ENCODE measurements at places on chromosomes 7 and 10. TPM values are rescaled to one million over a fixed set of nuclear protein-coding genes. Genes with fewer than 3 reads are reported as not detected.

DNA sequence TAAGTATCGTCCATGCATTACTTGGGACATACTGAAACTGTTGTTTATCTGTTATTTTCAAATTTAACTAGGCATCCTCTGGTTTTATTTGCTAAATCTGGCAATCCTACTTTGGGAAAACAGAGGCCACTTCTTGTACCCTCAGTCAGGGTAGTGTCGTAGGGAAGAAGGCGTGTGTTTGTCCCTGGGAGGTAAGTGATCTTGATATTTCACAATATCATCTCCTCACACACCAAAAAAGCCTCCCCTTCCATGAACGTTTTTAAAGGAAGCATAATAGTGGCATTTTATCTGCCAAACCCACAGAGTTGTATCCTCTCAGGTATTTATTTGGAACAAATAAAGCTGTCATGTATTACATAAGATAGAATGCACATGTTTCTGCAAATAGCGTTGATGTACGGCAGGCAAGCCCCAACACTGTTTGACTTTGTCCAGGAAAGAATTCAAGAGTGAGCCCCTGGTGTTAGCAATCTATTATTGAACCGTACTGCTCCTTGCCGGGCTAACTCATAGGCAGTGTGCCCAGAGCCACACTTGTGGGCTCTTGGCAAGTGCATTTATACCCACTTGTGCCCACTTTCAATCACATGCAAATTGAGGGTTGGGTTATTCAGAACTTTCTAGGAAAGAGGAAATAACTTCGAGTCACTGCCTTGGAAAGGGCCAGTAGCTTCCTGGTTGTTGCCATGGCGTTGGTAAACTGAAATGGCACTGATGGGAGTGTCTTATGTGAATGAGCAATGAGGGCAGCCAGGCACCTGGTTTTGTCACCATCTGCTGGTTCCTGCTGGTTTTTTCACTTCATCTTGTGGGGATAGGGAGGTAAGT, 266.0 kb downstream of the USP6NL start:
- no peak for DNase-seq

- no peak for DNase-seq
Measured at GRCh38 chr7:44065431-44066110, at the start of gene PGAM2. TSS of gene PGAM2 (minus strand) at chr7:44065567. CDS start at chr7:44065529, 38 bp downstream.

GRCh38 chr7:78970440-78970916, 483.0 kb downstream of the MAGI2 start:
- DNase-seq: no peak

NEUROD6 gene
- not detected for total RNA-seq

MLXIPL gene
- 1.6 TPM for total RNA-seq

DNA sequence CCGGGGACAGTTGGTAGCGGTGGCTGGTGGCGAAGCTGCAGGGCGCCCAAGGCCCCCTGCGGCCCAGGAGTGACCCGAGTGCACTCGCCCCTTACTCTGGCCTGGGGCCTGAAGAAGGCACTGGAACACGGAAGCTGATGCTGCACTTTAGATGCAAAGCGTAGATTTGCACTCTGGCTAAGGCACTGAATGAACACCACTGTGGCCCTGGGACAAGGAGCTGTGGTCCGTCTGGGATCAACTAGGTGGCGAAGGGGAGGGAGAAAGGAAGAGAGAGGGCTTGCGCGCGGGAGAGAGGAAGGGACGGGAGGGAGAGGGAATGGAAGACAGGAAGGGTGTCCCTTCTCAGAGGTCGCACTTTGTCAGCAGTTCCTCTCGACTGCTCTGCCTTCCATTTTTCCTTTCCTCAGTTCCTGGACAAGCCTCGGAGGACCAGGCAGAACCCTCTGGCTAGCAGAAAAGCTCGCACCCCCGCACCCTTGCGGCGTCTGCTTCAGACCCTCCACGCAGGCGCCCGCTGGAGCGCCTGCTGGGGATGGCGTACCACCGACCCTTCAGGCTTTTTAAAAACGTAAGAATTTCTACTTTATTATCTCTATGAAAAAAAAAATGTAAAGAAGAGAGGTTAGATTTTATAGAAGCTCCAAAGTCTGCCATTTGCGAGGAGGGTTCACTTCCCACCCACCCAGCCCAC, 1.2 kb downstream of the FERD3L start:
- DNase-seq: no peak

DNA sequence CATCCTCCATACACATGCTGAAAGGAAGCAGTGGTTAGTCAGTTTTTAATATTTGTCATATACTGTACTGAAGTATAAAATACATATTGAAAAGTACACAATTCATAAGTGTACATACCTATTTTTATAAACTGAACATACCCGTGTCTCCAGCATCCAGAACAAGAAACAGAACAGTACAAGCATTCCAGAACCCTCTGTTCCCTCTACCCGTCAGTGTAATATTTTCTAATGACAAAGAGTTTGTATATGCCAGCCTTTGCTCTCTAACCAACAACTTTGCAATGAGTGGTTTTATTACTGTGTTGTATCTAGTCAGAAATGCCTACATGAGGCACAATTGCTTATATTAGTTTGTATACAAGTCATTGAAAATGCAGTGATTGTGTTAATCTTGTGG, 18.7 kb upstream of the RAB18 start:
- DNase-seq: no peak

DKK1 gene
- 2.7 TPM for total RNA-seq

CALHM1 gene
- not detected for total RNA-seq

DNA sequence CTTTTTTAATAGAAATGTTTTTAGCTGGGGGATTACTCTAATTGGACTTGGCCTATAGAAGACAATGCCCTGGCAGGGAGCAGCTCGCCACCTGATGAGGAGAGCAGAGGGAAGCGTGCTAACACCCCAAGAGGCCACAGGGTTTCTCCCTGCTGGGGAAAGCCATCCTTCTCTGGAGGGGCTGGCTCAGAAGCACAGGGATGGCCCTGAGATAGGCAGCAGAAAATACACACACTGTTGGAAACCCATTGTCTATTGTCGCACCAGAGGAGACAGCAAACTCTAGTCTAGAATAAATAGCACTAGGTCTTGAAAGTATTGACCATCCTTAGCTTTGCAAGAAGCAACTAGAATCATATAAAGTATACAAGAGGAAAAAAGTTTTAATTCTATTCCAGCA, 5.4 kb downstream of the COBL start:
- no peak for DNase-seq

DNA sequence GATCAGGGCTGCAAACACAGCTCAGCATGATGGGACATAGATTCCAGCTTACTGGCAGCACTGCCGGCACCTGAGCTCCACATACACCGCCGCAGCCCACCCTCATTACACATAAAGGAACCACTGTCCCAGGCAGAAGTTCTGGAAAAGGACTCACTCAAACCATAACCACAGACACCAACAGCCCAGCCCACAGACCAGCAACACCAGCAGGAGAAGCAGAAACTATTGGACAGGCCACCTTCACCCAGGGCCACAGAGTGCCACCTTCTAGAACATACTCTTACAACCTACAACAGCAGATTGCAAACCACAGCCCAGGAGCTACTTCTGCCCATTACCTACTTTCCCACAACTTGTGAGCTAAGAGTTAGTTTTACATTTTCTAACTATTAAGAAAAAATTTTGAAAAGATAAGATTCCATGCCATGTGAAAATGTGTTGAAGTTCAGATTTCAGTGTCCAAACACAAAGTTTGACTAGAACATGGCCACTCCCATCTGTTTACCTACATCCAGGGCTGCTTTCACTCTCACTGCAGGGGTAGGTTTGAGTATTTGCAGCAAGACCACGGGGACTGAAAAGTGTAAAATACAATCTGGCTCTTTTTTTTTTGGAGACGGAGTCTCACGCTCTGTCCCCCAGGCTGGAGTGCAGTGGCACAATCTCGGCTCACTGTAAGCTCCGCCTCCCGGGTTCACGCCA, 153.0 kb downstream of the TNS3 start:
- DNase-seq: no peak

- DNase-seq: peak; percentile 14
Measured at GRCh38 chr10:119761106-119761505, 35.3 kb downstream of the INPP5F start.

- no peak for DNase-seq
Measured at GRCh38 chr10:49663596-49663995, 15.9 kb upstream of the C10orf53 start.

- peak; percentile 44 for DNase-seq
Measured at GRCh38 chr10:127492607-127493250, 56.4 kb upstream of the NPS start.

MUC12 gene
- not detected for total RNA-seq

DNA sequence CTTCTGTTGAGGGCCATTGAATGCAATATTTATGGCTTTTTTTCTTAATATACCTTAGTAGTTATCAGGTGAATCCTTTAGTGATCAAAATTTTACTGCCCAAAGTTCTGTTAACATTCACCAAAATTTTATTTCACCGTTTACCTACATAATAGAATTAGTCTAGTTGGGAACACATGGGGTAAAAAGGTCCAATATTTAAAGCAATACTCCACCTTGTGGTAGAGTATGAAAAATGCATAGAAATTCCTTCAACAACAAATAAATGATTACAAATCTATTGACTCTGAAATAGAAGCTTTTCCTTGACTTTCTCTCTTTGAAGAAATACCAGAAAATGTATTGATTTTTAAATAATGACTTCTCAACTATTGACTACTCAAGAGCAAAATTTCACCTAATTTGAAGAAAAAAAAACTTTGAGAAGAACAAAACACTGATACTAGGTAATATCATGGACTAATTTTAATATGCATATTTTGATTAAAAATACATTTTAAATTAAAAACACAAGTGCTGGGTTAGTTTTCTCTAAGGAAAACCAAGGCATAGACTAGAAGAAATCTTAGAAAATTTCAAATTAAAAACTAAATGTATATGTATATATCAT, 43.3 kb downstream of the POLR1F start:
- peak; percentile 30 for DNase-seq

LRRC61 gene
- not detected for total RNA-seq

- no peak for DNase-seq
Measured at GRCh38 chr7:35593899-35594298, 101.0 kb downstream of the HERPUD2 start.

IL2RA gene
- total RNA-seq: not detected

SPRN gene
- not detected for total RNA-seq

KAZALD1 gene
- total RNA-seq: 36.1 TPM

DNA sequence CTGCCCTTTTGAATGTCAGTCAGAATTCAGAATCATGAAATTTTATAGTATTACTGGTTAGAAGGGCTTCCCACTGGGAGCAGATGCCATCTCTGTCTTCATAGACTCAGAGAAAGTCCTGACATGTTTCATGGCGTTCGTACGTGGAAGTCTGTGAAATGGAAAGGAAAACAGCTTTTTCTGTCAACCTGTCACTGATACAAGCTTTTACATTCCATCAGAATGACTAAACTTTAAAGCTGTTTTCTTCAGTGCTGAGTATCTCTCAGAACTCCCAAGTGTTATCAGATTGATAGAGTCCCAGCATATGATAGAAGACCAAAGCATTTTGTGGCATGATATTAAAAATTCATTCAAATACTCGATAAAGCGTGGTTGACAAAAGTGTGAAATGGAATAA, 726.7 kb upstream of the GALNT17 start:
- DNase-seq: no peak

BICC1 gene
- total RNA-seq: 0.49 TPM

DNA sequence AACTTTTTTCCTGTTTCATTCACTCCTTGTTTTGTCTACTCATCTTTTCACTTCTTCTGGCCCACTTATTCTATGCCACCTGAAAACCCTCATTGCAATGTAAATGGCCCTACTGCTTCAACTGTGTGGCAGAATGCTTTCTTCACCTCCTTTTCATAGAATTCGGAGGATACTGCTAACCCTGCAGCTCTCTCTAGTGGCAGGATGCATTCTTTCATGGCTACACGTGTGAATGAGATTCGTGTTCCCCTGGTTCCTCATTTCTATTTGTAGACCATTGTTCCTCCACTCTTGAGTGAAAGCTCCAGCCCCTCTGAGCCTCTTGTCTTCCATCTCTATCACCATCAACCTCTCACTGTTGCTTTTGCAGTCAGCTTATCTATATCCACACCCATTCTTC, 20.9 kb upstream of the CYP26C1 start:
- peak; percentile 11 for DNase-seq

DNA sequence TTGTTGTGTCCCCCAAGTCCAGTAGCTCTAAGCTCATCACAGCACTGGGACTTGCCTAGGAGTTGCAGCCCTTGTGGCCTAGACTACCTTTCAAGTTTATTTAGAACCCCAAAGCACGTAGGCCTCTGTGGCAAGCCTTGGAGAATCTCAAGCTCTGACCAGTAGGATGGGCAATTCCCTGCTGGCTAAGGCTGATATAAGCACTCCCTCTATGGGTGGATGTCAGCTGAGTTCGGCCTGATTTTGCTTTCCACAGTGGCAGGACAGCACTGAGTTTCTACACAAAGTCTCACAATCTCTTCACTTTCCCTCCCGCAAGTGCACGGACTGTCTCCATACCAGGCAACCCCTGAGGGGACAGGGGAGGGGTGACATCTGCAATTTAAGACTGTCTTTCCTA, 886.4 kb upstream of the LRRN3 start:
- DNase-seq: peak; percentile 19

CH25H gene
- not detected for total RNA-seq

GRCh38 chr7:99606531-99606930, 8.5 kb downstream of the TMEM225B start:
- DNase-seq: no peak

GRCh38 chr7:77308792-77309191, 107.4 kb downstream of the GSAP start:
- DNase-seq: no peak

DNA sequence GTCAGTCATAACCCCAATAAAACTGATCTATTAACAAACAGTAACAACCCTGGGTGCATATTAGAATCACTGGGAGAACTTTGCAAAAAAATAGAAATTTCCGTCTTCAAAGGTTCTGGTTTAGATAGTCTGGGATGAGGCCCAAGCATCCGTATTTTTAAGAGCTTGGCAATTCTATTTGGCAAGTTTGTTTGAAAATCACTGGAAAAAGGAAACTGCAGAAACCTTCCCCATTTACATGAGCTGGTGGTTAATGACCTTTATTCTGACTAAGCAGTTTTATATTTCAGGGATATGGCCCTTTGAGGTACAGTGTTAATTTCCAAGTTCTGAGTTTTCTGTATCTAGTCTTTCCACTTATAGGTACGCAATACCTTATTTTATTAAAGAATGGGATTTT, 115.8 kb upstream of the PRR15 start:
- DNase-seq: no peak

- no peak for DNase-seq
Measured at GRCh38 chr10:62585211-62585775, 211.1 kb downstream of the ZNF365 start.
